ENCODE measurements at places on chromosomes 16 and 17. TPM values are rescaled to one million over a fixed set of nuclear protein-coding genes. Genes with fewer than 3 reads are reported as not detected.

Gene MAPT
- 0.44 TPM for total RNA-seq

Gene LHX1
- total RNA-seq: not detected

Gene HASPIN
- total RNA-seq: 5.1 TPM

Gene NHERF1
- total RNA-seq: 10.6 TPM

Gene KRTAP2-3
- not detected for total RNA-seq

Gene KIF18B
- 6.7 TPM for total RNA-seq
